AML-193 (cell line): ENCODE measurements at places on chromosomes 7 and 10.

GRCh38 chr10:986137-986825 lies 2.0 kb upstream of the GTPBP4 start:
- DNase-seq = no peak

DNA sequence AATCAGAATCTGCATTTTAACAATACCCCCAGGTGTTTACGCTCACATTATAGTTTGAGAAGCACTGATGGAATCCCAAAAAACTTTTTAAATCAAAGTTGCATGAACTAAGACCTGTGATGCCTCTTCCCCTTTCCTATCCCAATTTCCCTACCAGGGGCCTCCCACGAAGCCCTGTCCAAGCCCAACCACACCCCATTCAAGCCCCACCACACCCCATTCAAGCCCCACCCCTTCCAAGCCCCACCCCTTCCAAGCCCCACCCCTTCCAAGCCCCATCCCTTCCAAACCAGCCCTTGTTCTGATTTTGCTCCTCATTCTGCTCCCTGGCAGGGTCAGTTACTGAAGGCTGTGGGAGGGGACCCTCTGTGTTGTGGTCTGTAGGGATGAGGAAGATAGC lies 9.8 kb upstream of the AQP1 start:
- no peak for DNase-seq

DNA sequence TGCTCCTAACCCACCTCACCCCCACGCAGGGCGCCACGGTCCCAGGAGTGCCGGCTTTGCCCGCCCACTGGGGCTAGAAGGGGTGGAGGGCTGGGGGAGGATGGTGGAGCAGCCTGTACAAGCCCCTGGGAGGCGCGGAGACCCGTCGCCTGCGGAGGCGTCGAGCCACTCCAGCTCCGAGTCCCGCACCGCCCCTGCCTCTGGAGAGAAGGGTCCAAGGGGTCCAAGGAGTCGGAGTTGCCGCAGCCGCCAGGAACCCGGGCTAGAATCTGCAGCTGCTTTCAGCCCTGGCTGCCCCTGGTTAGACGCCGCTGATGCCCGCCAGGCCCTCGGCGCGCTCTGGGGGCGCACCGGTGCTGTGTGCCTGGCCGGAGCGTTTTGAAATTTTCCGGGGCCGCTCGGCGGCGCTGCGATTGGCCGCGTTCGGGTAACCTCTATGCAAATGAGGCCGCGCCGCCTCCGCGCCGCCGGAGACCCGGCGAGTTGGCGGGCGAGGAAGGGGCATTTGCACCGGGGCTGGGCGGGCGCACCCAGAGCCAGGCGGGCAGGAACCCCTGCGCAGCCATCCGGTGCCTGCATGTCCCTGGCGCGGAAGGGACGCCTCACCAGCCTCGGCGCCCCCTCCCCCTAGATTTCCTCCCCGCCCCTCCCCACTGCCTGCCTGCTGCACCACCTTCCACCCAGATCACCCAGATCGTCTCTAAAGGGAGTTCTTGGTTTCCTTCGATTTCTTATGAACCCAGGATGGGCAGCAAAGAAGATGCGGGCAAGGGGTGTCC lies at the start of gene HMX2:
HMX2 (plus strand) TSS at position 502 of the 779 bp plus-strand sequence; CDS start at position 745, 243 bp downstream.
- DNase-seq = no peak

GRCh38 chr10:69961881-69962745 lies 90.5 kb upstream of the MACROH2A2 start:
- no peak for DNase-seq

DNA sequence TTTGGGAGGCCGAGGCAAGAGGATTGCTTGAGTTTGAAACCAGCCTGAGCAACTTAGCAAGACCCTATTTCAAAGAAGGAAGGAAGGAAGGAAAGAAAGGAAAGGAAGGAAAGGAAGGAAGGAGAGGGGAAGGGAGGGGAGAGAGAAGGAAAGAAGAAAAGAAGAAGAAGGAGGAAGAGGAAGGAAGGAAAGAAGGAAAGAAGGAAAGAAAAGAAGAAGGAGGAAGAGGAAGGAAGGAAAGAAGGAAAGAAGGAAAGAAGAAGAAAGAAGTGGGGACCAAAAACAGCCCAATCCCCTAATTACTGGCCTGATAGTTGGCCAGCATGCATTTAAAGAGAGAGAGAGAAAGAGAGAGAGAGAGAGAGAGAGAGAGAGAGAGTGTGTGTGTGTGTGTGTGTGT lies 66.4 kb downstream of the EEPD1 start:
- no peak for DNase-seq

- DNase-seq = no peak
These were observed 592 bp upstream of the MAPK8 start for GRCh38 chr10:48305905-48306264.

- DNase-seq = no peak
These were observed 3.0 kb downstream of the FAM204A start for GRCh38 chr10:118339111-118339510.

DNA sequence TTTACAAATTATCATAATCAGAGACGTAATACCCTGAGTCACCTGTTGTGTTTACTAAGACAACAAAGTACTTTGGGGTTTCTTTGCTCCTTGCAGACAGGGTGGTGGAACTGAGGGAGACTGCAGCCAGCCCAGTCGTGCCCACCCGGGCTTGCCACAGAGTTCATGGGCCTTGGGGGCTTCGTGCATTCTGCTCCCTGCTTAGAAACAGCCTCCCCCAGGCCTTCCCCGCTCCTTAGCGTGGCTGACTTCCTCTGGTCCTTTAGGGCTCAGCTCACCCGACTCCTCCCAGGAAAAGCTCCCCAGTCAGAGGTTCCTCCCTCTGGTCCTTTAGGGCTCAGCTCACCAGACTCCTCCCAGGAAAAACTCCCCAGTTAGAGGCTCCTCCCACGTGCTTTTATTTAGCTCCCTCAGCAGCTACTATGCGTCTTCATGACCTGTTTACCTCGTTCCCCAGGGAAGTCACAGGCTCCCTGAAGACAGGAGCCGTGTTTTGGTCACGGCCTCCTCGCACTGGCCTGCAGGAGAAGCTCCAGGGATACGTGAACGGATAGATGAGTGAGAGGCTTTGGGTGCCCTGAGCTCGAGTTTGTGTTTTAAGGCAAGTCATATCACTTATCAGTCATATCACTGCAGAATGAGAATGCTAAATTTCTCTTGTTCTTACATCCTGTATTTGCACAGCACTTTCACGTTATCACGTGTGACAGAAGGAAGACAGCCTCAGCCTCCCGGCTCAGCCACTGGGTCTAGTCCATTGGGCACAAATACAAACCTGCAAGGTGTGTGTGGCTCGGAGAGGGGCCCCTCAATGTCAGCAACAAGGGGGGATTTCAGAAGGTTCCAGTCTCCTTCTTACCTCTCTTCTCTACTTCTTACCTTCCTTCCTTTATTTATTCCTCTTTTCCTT lies 52.7 kb upstream of the VIPR2 start:
- DNase-seq = no peak
